Mucosa of descending colon (tissue), 3 donors: ENCODE measurements at places on chromosomes 2 and 18. TPM values are rescaled to one million over a fixed set of nuclear protein-coding genes. Genes with fewer than 3 reads are reported as not detected.
A peak's percentile ranks its signal among the peaks of the same experiment; 100 is the strongest.

GRCh38 chr2:101052147-101052546 lies 50.1 kb downstream of the RPL31 start:
- no peak for DNase-seq

GRCh38 chr2:212416086-212416485 lies 122.5 kb downstream of the ERBB4 start:
- DNase-seq = no peak

DNA sequence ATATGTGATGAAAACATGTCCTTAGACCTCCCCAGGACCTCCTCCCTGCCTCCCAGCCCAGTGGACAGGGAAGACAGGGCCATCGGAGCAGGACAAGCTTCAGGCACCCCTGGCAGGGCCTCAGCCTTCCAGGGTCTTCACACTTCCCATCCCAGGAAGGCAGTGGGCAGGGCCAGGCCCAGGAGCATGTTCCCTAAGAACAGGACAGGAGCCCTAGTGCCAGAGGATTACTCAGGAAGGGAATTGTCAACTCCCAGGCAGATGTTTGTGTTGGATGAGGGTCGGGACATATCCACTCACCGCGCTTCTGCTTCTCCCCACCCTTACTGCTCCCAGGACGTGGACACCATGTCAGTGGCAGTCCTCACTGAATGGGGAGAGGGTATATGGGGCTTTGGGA lies 138.9 kb downstream of the TNS1 start:
- DNase-seq = no peak

GRCh38 chr18:32698153-32698552 lies 74.7 kb downstream of the KLHL14 start:
- DNase-seq = no peak

- DNase-seq = no peak
These were observed 65.4 kb upstream of the DNAJC10 start for GRCh38 chr2:182650704-182651103.

GRCh38 chr2:162710287-162710890 lies 128.2 kb downstream of the KCNH7 start:
- no peak for DNase-seq

GRCh38 chr2:164824872-164825271 lies 16.8 kb downstream of the COBLL1 start:
- no peak for DNase-seq

DNA sequence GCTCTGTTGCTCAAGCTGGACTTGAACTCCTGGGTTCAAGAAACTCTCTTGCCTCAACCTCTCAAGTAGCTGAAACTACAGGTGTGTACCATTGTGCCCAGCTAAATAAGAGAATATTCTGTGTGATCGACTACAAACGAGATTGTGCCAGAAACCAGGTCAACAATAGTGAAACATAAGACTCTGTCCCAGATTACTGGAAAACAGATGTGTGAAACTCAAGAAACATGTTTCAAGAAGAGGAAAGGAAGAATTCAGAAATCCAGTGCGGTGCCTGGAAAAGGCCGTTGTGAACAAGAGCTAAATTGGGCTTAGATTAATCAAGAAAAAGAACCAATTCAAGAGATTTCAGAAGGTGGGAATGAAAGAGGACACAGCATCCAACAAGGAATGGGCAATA lies 23.4 kb upstream of the STAT1 start:
- DNase-seq = no peak

- no peak for DNase-seq
These were observed 1.7 kb downstream of the RNF181 start for GRCh38 chr2:85597241-85597640.

DNA sequence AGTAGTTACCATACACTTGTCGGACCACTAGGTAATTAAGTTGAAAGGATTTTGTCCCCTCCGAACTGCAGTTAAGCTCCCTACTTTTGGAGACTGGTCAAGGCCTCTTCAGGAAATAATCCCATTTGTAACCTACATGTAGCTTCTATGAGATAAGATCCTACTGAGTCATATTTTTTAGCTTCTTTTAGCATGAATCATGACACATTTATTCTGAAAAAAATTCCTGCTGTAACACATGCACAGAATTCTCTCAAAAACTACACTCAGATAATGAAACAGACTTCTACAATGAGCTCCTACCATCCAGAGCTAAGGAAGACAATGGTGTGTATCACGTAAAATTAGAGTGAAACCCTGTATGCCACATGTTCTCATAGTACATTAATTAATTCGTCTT lies 100.7 kb upstream of the CCDC195 start:
- DNase-seq = no peak

GRCh38 chr18:79708412-79708811 lies 28.8 kb downstream of the CTDP1 start:
- DNase-seq = no peak

DNA sequence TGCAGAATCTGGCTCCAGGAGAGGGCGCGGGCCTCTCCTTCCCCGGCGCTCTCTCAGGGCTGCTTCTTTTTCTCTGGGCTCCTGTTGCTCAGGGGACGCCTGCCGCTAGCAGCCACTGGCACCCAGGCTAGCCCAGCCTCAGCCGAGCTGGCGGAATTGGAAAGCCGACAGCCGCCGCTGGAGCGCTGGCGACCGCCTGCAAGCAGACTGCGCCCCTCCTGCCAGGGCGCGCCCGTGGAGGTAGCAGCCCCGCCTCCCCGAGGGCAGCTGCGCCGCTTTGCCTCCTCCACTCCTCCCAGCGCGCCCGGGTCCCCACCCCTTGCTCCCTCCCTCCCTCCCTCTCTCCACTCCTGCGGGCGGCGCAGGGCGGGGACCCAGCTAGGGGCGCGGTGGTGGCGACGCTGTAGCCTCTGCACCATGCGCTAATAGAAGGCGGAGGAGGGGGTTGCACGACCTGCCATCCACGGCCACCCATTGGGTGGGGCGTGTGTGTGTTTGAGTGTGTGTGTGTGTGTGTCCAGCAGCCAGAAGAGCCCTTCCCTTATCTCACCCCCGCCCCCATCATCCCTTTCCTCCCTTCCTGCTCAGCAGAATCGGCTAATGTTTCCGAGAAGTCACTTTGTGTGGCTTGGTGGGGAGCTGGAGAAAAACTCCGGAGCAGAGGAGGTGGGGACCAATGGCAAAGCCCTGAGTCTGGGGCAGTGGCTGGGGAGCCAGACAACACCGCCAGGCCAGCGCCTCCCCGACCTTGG lies at the start of gene SCN9A:
TSS of gene SCN9A (minus strand) at position 209 of the 752 bp plus-strand sequence. CDS start 64,188 bp downstream, outside the sequence.
- peak; percentile 90 for DNase-seq

DNA sequence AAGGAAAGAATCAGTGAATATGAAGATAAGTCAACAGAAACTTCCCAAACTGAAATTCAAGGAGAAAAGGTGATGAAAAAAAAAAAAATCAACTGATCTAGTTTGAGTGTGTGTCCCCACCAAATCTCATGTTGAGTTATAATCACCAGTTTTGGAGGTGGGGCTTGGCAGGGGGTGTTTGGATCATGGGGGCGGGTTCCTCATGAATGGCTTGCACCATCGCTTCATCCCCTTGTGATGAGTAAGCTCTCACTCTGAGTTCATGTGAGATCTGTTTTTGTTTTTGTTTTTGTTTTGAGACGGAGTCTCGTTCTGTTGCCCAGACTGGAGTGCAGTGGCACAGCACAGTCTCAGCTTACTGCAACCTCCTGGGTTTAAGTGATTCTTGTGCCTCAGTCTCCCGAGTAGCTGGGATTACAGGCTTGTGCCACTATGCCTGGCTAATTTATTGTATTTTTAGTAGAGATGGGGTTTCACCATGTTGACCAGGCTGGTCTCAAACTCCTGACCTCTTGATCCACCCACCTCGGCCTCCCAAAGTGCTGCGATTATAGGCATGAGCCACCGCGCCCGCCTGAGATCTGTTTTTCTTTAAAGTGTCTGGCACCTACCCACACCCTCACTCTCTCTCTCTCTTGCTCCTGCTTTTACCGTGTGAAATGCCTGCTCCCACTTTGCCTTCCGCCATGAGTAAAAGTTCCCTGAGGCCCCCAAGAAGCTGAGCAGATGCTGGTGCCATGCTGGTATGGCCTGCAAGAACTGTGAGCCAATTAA lies 4.0 kb upstream of the SLC66A2 start:
- peak; percentile 23 for DNase-seq

- DNase-seq = no peak
These were observed 185.4 kb upstream of the OSR1 start for GRCh38 chr2:19543663-19544383.

GRCh38 chr2:72129681-72130340 lies 17.9 kb downstream of the CYP26B1 start:
- DNase-seq = no peak

- DNase-seq = no peak
These were observed 316.2 kb upstream of the FIGN start for GRCh38 chr2:164052006-164052405.

GRCh38 chr2:213980883-213981282 lies 430.0 kb upstream of the VWC2L start:
- no peak for DNase-seq

DNA sequence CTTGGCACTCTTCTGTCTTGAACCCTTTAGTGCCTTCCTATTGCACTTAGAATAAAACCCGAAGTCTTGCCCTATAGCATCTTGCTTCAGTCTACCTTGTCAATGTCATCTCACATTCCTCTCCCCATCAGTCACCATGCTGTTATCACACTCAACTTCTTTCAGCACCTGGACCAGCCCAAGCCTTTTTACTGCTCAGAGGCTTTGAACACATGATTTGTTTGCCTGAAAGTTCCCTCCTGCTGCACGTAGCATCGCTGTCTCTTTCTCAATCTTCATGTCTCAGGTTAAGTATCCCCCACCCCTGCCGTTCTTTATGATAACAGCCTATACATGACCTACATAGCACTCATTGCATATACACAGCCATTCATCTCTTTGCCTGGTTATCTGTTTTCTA lies 41.3 kb upstream of the LGALSL start:
- no peak for DNase-seq

Gene REG1A
- total RNA-seq = 885 TPM

Gene FAM110C
- total RNA-seq = 33.6 TPM

Gene SPHKAP
- 0.22 TPM for total RNA-seq

Gene DSEL
- 1.0 TPM for total RNA-seq

Gene FNDC4
- 0.64 TPM for total RNA-seq

Gene GAREM1
- total RNA-seq = 29.0 TPM
